ENCODE measurements at places on chromosomes 1 and 21.

DNA sequence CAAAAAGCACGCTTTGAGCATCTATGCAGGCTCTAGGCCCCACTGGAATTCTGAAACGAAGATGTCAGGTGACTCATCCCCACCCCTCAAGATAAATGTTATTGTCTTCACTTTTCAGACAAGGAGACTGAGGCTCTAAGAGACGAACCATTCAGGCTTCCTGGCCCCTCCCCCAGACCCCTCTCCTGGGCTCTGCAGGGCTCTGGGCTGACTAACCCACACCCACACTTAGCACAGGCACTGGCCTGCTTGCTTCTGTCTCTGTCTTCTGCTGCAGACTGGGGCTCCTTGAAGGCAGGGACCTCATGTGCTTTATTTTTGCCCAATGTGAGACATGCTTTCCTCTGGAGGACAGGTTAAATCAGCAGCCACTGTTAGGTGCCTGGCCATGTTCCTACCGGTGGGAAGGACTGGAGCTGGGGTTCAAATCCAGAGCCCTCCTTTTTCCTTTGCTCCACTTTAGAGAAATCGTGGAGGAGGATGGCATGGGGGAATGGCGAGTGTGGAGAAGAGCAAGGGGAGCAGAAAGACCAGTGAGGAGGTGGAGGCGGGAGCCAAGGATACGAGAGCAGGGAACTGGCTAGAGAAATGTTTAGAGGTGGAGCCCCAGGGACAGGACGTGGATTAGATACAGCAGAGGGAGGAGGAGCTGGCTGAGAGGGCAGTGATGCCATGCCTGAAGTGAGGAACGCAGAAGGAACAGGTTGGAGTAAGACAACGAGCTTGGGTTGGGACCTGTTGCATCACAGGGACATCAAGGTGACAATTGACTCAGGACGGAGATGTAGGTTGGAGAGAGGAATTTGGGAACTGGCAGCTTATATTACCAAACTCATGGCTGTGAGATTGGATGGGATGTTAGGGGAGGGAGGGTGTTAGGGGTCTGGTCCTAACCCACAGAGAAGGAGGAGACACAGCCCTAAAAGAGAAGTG lies 1.7 kb downstream of the TMEM125 start:
- no peaks in the 10 kb centered on the region for H3K4me1 ChIP-seq
- H3K4me3 ChIP-seq, result no peak overlapping the region
- no peaks in the 10 kb centered on the region for H3K27me3 ChIP-seq
- H3K27ac ChIP-seq, result no peak overlapping the region

DNA sequence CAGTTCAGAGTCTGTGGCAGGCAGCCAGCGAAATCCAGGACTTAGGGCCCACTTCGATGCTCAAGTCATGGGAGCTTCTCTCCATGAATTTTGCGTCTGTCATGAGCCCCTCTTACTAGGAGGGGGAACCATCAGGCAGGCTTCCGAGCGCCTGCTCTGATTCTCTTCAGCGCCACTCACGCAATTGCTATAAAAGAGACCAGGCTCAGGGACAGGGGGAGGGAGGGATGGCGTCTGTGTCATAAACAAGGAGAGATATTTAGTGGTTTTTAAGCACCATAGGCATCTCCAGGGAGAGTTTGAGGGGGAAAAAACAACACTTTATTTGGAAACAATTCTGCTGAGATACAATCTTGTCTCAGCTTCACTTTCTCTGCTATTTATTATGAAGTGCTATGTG lies 60.6 kb downstream of the NAV1 start:
- H3K4me3 ChIP-seq, result no peak overlapping the region
- peak overlapping the region; percentile 70 for H3K27ac ChIP-seq
- H3K4me1 ChIP-seq, result no peaks in the 10 kb centered on the region
- H3K36me3 ChIP-seq, result no peaks in the 10 kb centered on the region
- no peaks in the 10 kb centered on the region for H3K27me3 ChIP-seq
- no peak for DNase-seq

DNA sequence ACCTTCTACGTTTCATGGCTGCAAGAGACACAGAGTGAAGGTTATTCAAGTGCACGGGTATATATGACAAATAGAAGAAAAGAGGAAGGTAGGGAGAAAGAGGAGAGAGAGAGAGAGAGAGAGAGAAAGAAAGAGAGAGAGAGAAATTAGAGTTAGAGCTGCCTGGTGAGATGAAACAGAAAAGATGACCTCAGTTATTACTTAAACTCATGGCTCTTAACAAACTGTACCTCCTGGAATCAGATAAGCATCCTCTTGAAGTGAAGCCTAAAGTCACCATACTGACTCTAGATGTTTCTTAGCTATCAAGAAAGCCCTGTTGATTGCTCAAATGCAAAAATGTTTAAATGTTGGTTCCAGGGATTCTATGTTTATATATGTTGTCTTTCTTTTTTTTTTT lies 597.7 kb upstream of the ZP4 start:
- H3K4me3 ChIP-seq, result no peak overlapping the region
- H3K4me1 ChIP-seq, result no peaks in the 10 kb centered on the region
- no peaks in the 10 kb centered on the region for H3K36me3 ChIP-seq
- DNase-seq, result no peak

GRCh38 chr1:87424541-87424940 lies 95.9 kb downstream of the LMO4 start:
- H3K4me3 ChIP-seq, result no peak overlapping the region
- no peak for DNase-seq
- H3K36me3 ChIP-seq, result no peaks in the 10 kb centered on the region
- H3K27me3 ChIP-seq, result no peaks in the 10 kb centered on the region
- no peaks in the 10 kb centered on the region for H3K4me1 ChIP-seq

DNA sequence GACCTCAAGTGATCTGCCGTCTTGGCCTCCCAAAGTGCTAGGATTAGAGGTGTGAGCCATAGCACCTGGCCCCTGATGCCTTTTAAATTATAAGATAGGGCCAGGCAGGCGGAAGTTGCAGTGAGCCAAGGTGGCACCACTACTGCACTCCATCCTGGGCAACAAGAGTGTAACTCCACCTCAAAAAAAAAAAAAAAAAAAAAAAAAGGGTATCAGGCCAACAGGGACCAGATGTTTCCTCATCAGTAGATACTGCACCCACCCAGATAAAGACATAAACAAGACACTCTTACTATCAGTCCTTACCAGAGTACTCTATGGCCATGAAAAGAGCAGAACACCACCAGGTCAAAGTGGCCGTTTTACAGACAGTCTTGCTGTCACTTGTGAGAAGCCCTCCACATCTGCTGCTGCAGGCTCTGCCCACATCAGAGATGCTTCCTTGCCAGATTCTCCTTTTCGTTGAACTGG lies 3.3 kb downstream of the C21orf58 start:
- H3K27ac ChIP-seq, result no peak overlapping the region
- no peaks in the 10 kb centered on the region for H3K4me1 ChIP-seq
- DNase-seq, result no peak
- no peaks in the 10 kb centered on the region for H3K27me3 ChIP-seq

- H3K4me1 ChIP-seq, result no peaks in the 10 kb centered on the region
- H3K27ac ChIP-seq, result no peak overlapping the region
- no peaks in the 10 kb centered on the region for H3K27me3 ChIP-seq
- H3K36me3 ChIP-seq, result no peaks in the 10 kb centered on the region
- no peak overlapping the region for H3K4me3 ChIP-seq
- DNase-seq, result no peak
These were observed 12.9 kb upstream of the TMEM125 start for GRCh38 chr1:43256675-43257570.

DNA sequence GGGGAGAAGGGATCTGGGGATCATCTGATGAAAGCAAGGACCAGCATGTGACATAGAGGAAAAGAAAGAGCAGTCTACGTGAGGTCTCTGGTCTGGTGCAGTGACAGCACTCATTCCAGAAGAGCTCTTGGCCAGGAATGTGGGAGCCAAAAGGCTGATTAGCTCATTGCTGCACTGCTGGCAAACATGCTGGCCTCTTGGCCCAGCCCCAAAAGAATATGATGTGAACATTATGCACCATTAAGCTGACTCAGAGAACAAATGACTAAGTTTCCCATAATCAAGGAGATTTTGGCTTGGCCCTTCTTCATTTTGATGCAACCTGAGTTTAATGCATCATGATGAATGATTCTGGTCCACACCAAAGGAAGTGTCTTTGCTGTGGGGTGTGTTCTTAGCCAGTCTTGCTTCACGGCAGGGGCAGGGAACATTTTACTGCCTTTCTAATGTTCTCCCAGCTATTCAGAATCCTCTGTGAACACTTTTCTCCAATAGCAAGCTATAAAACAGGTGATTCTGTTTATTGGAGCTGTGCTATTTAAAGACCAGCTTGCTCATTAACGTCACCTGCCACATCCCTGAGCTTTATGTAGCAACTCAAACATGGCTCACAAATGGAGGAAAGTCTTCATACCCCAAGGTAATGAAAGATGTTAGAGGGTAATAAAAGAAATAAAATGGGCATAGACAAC lies 55.1 kb downstream of the PCBP3 start:
- H3K27ac ChIP-seq, result no peak overlapping the region
- peak; percentile 26 for DNase-seq
- no peaks in the 10 kb centered on the region for H3K27me3 ChIP-seq
- no peaks in the 10 kb centered on the region for H3K4me1 ChIP-seq
- no peak overlapping the region for H3K4me3 ChIP-seq

DNA sequence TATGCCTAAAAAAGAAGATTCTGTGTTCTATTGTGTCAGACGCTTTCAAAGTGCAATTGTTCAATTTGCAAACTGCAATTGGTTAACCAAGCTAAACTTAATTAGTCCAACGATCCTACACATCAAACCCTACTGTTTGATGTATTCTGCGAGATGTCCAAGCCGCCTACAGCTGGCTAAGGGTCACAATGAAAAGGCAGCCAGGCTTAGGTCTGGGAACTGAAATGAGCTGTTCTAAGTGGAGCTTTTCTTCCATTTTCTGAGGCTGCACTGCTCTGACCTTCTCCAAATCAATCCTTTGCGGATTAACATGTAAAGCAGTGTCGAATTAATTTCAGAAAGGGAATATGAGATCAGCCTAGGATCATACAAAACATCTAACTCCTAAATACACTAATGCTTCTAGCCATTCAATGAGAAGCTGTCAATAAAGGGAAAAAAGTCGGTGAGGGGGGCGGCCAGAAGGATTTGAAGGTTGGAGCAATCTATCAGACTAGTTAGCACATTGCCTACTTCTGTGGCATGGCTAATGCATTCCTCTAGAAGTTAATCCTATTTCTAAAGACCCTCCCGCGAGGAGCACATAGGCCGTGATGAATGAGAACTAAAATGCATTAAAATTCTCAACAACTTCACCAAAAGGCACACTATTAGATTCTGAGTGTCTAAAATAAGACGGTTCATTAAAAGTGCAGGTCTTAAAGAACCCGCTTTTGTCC lies 119.0 kb downstream of the SIM2 start:
- no peaks in the 10 kb centered on the region for H3K36me3 ChIP-seq
- no peak overlapping the region for H3K4me3 ChIP-seq
- no peaks in the 10 kb centered on the region for H3K27me3 ChIP-seq
- no peaks in the 10 kb centered on the region for H3K4me1 ChIP-seq
- H3K27ac ChIP-seq, result no peak overlapping the region

- no peak overlapping the region for H3K27ac ChIP-seq
- no peaks in the 10 kb centered on the region for H3K36me3 ChIP-seq
These were observed 302.0 kb downstream of the DUSP10 start for GRCh38 chr1:221439747-221440501.
